Mucosa of gallbladder (tissue), 1 donor: ENCODE measurements at places on chromosomes 6 and 20. TPM values are rescaled to one million over a fixed set of nuclear protein-coding genes. Genes with fewer than 3 reads are reported as not detected.

SMPDL3A gene
- total RNA-seq, result 27.9 TPM

SEL1L2 gene
- 0.52 TPM for total RNA-seq

CRIP3 gene
- total RNA-seq, result 7.3 TPM

UFL1 gene
- total RNA-seq, result 27.7 TPM

UNC93A gene
- 14.3 TPM for total RNA-seq

TRIM15 gene
- total RNA-seq, result 19.6 TPM

BRPF3 gene
- 47.0 TPM for total RNA-seq

SLC35A1 gene
- 20.7 TPM for total RNA-seq

IL17A gene
- not detected for total RNA-seq

HLA-DOA gene
- 8.4 TPM for total RNA-seq

MED23 gene
- 30.6 TPM for total RNA-seq

DEFB118 gene
- not detected for total RNA-seq

RAET1E gene
- total RNA-seq, result 0.23 TPM

CALHM4 gene
- total RNA-seq, result not detected

FIG4 gene
- 19.7 TPM for total RNA-seq

SAMD10 gene
- total RNA-seq, result 12.7 TPM

POU5F1 gene
- 9.7 TPM for total RNA-seq

FAM110A gene
- total RNA-seq, result 16.1 TPM

GMPR gene
- total RNA-seq, result 10.4 TPM

MBOAT1 gene
- 44.2 TPM for total RNA-seq

GPR6 gene
- total RNA-seq, result not detected

MUC22 gene
- total RNA-seq, result not detected

PLCB4 gene
- total RNA-seq, result 27.2 TPM

DZANK1 gene
- 3.3 TPM for total RNA-seq

SOBP gene
- 11.0 TPM for total RNA-seq

IL22RA2 gene
- not detected for total RNA-seq

ZBTB46 gene
- total RNA-seq, result 9.0 TPM

TAAR1 gene
- total RNA-seq, result not detected

CLIC5 gene
- 27.6 TPM for total RNA-seq

LCA5 gene
- total RNA-seq, result 5.7 TPM

DUSP15 gene
- 2.8 TPM for total RNA-seq

EDEM2 gene
- total RNA-seq, result 38.2 TPM

C20orf141 gene
- not detected for total RNA-seq

RNF39 gene
- total RNA-seq, result 2.5 TPM

HLA-DRB1 gene
- 174 TPM for total RNA-seq

DDX43 gene
- 1.6 TPM for total RNA-seq

APOM gene
- total RNA-seq, result 2.2 TPM

LST1 gene
- 18.4 TPM for total RNA-seq

RAB32 gene
- total RNA-seq, result 31.1 TPM

ARFGEF3 gene
- 17.6 TPM for total RNA-seq

C6orf58 gene
- not detected for total RNA-seq

RAET1G gene
- total RNA-seq, result 0.52 TPM
